ENCODE measurements at places on chromosomes 12 and 14.

GRCh38 chr12:30691122-30691879 is 4.4 kb downstream of the IPO8 start:
- DNase-seq, result no peak

- DNase-seq, result no peak
These were observed 246.8 kb upstream of the AVPR1A start for GRCh38 chr12:63397807-63398206.

GRCh38 chr14:101289230-101289690 is 272.0 kb upstream of the DIO3 start:
- no peak for DNase-seq

- DNase-seq, result peak; percentile 69
These were observed 73.7 kb upstream of the CISTR start for GRCh38 chr12:53825246-53826081.

DNA sequence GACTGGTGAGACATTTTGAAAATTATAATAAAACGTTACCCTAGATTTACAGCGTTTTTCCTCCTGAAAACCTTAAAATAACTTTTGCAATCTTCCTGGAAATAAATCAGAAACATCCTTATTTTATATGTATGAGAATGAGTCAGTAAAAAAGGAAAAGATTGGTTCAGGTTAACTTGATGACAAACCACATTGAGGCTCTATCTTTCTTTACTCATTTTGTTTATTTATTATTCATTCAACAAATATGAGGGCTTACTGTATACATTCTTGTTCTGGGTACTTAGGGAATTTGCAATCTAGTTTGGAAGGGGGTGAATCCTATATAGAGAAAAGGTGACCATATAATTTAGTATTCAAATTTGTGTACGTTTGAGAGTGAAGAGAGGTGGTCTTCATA is 156.6 kb downstream of the UNC79 start:
- no peak for DNase-seq

Measured in Calu3 (cell line).